ENCODE measurements at places on chromosomes 2 and 18. TPM values are rescaled to one million over a fixed set of nuclear protein-coding genes. Genes with fewer than 3 reads are reported as not detected.

DNA sequence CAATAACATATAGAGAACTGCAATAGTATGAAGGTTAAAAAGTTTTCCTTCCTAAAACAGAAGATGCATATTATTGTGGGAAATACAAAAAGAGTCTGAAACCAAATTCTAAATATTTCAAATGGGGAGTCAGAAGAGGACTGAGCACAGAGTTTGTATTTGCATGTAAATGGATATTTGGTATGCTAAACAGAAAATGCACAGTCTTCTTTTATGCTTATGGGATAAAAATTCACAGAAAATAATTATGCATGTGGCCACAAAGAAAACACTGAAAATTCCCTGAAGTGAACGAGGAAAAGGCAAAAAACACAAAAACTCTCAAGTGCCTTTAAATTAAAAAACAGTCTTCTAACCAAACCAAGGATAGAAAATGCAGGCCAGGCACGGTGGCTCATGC lies 142.7 kb downstream of the NCKAP5 start:
- H3K36me3 ChIP-seq = no peaks in the 10 kb centered on the region
- peaks cover 3% of the 10 kb centered on the region for H3K27me3 ChIP-seq
- no peak overlapping the region for H3K4me3 ChIP-seq
- H3K27ac ChIP-seq = no peak overlapping the region

LYG1 gene
- 0.78 TPM for total RNA-seq

DNA sequence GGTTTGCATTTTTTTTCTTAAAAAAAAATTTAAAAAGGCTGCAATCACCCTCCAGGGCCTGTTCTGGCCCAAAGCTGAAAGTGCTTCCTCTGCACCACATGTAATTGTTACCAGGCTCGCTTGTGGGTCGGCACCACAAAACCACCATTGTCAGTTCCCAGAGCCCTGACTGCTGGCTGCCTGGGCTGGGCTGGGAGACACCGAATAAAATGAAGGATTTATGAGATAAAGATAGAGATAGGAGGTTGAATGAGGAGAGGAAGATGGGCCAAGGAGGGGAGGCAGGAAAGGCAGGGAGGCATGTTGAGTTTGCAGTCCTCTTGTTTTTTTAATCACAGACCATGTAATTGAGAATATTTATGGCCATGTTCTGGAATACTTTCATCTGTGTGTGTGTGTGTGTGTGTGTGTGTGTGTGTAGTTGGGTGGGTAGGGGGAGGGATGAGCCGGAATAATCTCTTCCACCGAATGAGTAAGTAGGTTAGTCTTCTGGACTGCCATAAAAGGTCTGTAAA lies 14.7 kb downstream of the NRP2 start:
- H3K27ac ChIP-seq = no peak overlapping the region
- no peaks in the 10 kb centered on the region for H3K27me3 ChIP-seq
- H3K4me3 ChIP-seq = no peak overlapping the region
- peaks cover 16% of the 10 kb centered on the region for H3K4me1 ChIP-seq
- H3K36me3 ChIP-seq = no peaks in the 10 kb centered on the region

LCT gene
- total RNA-seq = not detected

DNA sequence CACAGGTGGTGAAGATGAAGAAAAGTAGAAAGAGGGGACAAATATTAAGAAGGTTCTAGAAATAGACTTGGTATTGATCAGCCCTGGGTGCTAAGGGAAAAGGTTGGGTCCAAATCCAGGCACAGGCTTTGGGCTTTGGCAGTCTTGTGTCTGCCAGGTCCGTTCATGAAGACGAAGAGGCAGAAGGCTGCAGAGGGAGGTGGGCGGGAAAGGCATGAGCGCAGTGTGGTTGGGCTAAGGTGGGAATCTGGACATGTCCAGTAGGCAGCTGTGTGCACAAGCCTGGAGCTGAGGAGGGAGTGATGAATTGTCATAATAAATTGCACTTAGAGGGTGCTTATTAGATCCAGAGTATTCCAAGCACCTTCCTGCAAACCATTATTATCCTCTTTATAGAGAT lies 105.7 kb upstream of the TEX51 start:
- H3K4me1 ChIP-seq = no peaks in the 10 kb centered on the region
- H3K27ac ChIP-seq = no peak overlapping the region
- DNase-seq = no peak
- no peaks in the 10 kb centered on the region for H3K36me3 ChIP-seq

GRCh38 chr18:9971313-9971920 lies 57.6 kb downstream of the VAPA start:
- DNase-seq = peak; percentile 68
- H3K36me3 ChIP-seq = no peaks in the 10 kb centered on the region
- no peaks in the 10 kb centered on the region for H3K4me1 ChIP-seq
- no peak overlapping the region for H3K4me3 ChIP-seq
- H3K27me3 ChIP-seq = no peaks in the 10 kb centered on the region
- no peak overlapping the region for H3K27ac ChIP-seq
